ENCODE measurements at places on chromosomes 4 and X. TPM values are rescaled to one million over a fixed set of nuclear protein-coding genes. Genes with fewer than 3 reads are reported as not detected.

- H3K27me3 ChIP-seq: no peaks in the 10 kb centered on the region
- no peak for DNase-seq
- no peak overlapping the region for H3K4me3 ChIP-seq
- H3K36me3 ChIP-seq: no peaks in the 10 kb centered on the region
These were observed 10.3 kb upstream of the SMIM14 start for GRCh38 chr4:39648827-39649558.

GRCh38 chr4:7763788-7764187 lies 175.9 kb downstream of the AFAP1 start:
- peaks cover 19% of the 10 kb centered on the region for H3K4me1 ChIP-seq
- no peak for DNase-seq
- no peak overlapping the region for H3K4me3 ChIP-seq
- no peaks in the 10 kb centered on the region for H3K27me3 ChIP-seq
- no peak overlapping the region for H3K27ac ChIP-seq

GRCh38 chrX:133913658-133914388 lies 71.6 kb downstream of the GPC3 start:
- H3K4me3 ChIP-seq: no peak overlapping the region
- H3K4me1 ChIP-seq: no peaks in the 10 kb centered on the region
- no peak for DNase-seq
- no peaks in the 10 kb centered on the region for H3K36me3 ChIP-seq
- no peaks in the 10 kb centered on the region for H3K27me3 ChIP-seq
- H3K27ac ChIP-seq: no peak overlapping the region

DNA sequence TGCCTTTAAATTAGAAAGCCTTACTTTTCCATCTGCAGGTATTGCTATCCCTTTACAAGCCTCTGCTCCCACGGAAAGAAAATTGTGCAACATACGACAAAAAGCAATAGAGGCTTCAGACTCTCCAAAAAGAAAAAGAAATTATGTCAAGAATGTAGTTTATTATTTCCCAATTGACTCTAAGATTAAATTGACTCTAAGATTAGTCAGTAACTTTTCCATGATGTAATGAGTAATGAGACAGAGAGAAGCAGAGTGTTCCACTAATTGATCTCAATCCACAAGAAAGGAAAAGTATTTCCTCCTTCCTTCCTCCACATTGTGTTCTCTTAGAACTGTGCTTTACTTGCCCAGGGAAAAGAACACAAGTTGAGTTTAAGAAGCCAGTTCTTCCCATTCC lies 345.7 kb upstream of the HS3ST1 start:
- H3K27ac ChIP-seq: no peak overlapping the region
- H3K4me1 ChIP-seq: no peaks in the 10 kb centered on the region
- no peaks in the 10 kb centered on the region for H3K36me3 ChIP-seq
- DNase-seq: no peak
- no peak overlapping the region for H3K4me3 ChIP-seq
- H3K27me3 ChIP-seq: peaks cover 2% of the 10 kb centered on the region

DNA sequence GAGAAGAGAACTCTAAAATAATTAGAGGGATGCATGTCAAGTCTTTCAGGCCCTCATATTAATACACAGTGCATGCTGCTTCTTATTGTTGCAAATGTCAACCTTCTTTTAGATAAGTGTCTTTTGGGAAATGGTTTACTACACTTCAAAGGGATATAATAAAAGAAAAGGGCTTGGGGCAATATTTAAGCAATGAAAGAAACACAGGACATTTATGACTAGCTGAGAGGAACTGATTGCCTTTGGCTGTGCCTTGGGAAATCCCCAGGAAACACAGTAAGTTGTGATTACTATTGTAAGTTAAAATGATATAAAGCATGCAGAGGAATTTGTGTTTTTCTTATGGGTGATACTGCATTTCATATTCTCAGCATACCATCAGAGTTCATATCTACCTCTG lies 1036.2 kb upstream of the GRID2 start:
- no peaks in the 10 kb centered on the region for H3K4me1 ChIP-seq
- no peak overlapping the region for H3K27ac ChIP-seq
- no peak overlapping the region for H3K4me3 ChIP-seq
- H3K36me3 ChIP-seq: no peaks in the 10 kb centered on the region
- no peak for DNase-seq

The SSX2 gene
- total RNA-seq: not detected

The CT45A3 gene
- total RNA-seq: not detected

The PCYT1B gene
- total RNA-seq: 0.14 TPM

The ENPEP gene
- not detected for total RNA-seq
